Inflammatory macrophage treated with lipopolysaccharide for 4 hours (primary cell): ENCODE measurements at places on chromosomes 6 and 20.
A peak's percentile ranks its signal among the peaks of the same experiment; 100 is the strongest.

DNA sequence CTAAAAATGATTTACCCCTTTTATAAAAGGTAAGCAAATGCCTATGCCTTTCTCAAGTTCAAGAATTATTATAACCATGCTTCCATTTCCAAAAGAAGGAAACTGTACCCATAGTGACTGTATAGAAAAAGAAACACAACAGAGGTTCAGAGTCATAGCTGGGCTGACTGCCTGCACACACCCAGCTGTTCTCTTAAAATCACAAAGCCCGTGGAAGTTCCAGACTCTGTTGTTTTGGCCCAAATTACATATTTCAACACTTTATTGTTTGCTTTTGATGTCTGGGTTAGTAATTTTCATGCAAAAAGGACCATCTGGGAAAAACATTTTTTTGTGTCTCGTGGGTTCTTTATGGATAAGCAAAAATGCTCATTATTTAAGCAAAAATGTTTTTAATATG, 99.2 kb downstream of the LCA5 start:
- DNase-seq, result no peak

DNA sequence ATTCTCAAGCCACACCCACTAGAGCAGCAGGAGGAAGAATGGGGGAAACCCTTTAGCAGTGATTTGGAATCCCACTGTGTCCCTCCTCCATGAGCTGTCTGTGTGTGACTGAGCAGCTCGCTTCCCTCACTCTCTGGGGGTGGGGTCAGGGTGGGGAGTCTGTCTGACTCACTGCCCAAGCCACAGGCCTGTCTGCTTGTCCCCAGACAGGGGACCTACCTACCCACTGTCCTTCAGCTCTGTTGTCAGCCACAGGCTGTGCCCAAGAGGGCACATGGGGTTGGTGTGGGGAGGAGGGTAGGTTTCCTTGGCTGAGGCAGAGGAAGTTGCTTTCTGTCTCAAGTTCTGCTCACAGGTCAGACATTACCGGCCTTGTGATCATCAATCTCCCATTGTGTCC, 127.0 kb downstream of the MAFB start:
- DNase-seq, result peak; percentile 95

DNA sequence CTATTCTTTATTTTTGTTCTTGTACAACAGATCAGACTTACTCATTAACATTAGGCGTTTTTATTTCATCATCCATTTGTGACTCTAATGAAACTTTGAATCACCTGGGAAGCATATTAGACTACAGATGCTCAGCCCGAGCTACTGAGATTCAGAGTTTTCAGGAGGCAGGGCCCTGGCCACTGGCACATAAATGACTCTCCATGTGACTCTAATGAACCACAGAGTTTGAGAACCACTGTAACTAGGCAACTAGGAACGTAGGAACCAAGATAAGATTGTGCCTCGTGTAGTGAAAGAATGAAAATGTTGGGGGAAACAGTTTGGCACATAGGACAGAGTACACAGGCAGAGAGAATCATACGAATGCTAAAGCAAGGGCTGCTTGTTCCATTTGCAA, 405.9 kb upstream of the BTBD3 start:
- DNase-seq, result no peak

DNA sequence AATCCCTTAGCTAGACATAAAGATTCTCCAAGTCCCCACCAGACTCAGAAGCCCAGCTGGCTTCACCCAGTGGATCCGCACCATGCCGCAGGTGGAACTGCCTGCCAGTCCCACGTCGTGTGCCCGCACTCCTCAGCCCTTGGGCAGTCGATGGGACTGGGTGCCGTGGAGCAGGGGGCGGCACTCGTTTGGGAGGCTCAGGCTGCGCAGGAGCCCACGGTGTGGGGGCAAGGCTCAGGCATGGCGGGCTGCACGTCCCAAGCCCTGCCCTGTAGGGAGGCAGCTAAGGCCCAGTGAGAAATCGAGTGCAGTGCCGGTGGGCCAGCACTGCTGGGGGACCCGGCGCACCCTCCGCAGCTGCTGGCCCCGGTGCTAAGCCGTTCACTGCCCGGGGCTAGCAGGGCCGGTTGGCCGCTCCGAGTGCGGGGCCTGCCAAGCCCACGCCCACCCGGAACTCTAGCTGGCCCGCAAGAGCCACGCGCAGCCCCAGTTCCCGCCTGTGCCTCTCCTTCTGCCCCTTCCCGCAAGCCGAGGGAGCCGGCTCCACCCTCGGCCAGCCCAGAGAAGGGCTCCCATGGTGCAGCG, 95.9 kb upstream of the DTNBP1 start:
- no peak for DNase-seq

- no peak for DNase-seq
Measured at GRCh38 chr20:10646886-10647420, 26.8 kb downstream of the JAG1 start.

DNA sequence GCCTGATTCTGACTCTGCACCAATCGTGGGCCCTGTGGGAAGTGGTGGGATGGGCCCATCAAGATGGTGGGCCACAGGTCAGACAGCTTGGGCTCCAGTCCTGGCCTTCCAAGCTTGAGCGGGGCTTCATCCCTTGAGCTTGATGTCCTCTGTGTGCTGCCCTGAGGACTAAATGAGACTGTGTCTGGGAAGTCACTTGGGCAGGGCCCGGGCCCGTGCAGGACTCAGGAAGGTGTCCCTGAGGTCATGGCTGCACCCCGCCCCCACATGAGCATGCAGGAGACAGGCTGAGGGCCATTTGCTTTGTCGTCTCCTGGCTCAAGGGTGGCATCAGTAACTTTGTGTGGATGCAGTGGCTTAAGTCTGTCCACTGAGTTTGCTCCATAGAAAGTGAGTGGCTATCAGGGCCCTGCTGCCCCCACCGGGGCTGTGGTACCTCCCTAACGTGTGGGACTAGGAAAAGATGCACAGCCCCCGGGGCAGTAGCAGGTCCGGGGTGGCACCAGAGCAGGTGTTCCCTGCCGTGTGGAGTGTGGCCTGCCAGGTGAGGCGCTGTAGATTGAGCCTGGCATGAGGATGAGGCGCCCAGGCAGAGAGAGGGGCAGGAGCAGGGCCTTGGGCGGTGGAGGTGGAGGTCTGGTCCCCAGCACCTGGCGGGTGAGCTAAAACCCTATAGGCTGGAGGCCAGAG, 298.6 kb downstream of the TAF4 start:
- DNase-seq, result no peak

- no peak for DNase-seq
Measured at GRCh38 chr20:45340236-45340847, 7.9 kb downstream of the SDC4 start.

DNA sequence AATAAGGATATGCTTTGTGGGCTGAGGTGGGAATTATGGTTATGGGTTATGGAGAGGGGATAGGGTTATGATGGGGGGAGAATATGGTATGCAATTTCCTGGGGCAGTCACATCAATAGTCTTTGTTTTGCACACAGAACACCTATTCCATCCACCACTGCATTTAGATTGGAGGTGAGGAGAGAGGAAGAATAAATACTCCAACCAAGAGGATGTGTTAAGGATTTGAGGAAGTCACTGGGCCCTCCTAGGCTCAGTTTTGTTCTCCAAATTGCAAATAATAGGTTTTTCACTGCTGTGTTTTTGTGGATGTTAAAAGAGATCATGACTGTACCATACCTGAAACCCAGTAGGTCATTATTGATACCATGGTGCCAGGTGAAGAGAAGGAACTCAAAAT, 29.5 kb upstream of the SIRPG start:
- DNase-seq, result no peak

- DNase-seq, result no peak
Measured at GRCh38 chr20:36093025-36093803, 61.3 kb upstream of the EPB41L1 start.

GRCh38 chr20:14412065-14412681, 74.8 kb upstream of the FLRT3 start:
- no peak for DNase-seq

DNA sequence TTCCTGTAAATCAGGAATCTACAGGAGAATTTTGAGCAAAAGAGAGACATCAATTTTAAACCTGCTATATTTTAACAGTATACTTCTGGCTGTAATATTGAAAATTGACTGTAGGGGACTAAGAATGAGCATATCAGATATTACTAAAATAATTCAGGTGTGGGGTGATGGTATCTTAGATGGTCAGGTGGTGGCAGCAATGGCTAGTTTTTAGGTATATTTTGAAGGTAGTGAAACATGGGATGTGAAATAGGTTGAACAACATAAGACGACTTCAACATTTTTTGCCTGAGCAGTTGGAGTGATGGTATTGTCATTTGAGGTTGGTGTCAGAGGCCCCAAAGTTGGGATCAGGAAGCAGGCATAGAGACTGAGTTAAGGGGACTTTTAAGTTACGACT, 32.1 kb downstream of the FAM83B start:
- DNase-seq, result no peak

DNA sequence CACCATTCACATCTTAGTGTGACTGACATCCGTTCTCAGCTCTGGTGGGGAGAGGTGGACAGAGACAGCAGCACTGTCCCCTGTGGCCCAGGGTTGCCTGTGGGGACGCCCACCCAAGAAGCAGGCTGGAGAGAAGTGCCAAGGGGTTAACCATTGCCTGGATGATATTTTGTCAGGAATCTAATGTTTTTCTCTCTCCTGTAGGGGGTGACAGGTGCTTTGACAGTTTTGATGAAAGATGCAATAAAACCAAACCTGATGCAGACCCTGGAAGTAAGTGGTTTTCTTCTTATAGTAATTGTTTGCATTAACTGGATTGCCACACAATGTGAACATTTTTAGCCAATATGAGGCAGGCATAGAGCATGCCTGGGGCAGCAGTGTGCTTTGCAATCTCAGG, 99.3 kb downstream of the MTHFD1L start:
- no peak for DNase-seq

DNA sequence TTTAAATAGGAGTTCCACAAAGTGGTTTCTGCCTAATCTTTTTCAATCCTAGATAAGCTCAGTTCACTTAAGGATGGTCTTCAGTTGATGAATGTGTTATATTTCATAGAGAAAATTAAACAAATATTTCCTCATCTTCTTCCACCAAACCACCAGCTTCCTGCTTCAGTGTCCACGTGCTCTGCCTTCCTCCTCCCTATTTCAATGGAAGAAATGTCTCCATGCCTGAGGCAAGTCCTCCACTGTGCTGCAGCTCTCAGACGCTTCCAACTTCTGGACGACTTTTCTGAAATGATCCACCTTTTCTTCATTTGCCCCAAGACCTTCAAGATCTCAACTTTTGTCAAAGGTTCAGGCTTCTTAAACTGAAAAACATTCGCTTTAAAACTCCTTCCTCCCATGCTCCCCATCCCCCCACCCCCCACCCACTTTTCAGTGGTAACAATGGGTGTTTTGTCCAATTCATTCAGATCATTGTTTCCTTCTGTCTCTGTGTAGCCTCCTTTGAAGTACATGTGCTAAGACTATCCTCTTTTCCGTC, 25.3 kb upstream of the FABP7 start:
- DNase-seq, result peak; percentile 36

DNA sequence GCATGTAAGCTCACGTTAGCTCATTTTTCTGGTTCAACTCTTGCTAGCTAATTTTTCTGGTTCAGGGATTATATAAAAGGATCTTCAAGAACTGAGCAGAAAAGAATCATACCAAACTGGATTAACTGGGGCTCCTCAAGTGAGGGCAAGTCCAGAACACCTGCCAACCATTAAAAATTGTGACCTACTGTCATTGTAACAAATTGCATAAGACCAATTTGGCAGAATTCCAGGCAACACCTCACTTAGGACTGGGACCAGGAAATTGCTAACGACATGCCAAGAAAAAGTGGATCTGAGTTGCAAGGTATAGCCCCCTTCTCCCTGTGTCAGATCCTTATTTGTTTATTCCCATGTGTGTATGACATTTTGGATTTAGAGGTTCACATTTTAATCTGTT, 216.6 kb downstream of the HIVEP2 start:
- DNase-seq, result no peak

- peak; percentile 72 for DNase-seq
Measured at GRCh38 chr6:34273242-34273805, 24.5 kb upstream of the SMIM29 start.

DNA sequence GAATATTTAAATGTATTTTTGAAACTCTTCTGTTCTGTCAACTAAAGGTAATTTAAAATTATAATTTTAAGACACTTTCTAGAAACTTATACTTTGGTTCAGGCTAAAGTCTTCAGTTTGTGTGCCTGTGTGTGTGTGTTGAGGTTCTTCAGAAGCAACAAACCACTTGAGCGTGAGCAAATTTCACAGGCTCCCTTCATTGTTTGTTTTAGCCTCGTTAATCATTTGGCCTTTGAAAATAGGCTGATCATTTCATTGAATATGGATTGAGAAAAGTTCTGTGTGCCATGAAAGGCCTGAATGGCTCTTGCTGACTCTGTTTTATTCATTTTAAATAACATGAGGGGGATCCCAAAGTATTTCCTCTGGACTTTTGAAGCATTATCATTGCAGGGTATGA, 420.1 kb downstream of the CDKAL1 start:
- DNase-seq, result no peak

DNA sequence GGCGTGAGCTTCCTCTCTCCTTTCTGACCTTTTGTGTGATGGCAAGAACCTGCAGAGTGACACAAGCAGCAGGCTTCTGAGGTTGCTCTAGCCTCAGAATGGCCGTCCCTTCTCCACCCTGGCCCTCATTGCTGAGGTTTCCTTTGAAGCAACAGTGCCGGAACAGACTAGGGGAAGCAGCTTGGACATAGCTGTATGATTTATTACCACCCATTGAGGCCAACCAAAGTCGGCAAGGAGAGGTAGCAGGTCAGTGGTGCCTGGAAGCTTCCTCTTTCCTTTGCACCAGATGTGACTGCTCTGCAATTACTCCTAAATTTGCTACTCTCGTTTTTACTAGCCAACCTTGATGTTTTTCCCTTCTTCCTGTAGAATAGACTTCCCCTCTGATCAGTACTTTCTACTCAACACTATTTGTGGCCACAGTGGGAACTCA, 31.4 kb downstream of the PTPN1 start:
- DNase-seq, result no peak

DNA sequence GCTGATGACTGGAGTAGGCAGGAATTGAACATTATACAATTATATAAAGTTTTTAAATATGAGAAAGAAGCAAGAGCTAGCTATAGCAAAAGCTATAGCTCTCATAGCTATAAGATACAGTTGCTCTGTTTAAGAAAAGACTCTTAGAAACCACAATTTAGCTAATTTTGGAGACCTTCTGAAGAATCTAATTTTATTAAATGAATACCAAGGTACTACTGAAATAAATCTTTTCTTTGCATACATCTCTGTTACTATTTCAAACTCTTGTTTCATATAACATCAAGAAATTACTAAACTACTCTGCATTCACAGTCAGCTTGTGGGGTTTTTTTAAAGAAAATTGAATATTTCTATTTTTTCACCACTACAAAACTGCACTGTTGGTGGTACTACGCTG, 568.7 kb upstream of the MARCKS start:
- DNase-seq, result no peak

DNA sequence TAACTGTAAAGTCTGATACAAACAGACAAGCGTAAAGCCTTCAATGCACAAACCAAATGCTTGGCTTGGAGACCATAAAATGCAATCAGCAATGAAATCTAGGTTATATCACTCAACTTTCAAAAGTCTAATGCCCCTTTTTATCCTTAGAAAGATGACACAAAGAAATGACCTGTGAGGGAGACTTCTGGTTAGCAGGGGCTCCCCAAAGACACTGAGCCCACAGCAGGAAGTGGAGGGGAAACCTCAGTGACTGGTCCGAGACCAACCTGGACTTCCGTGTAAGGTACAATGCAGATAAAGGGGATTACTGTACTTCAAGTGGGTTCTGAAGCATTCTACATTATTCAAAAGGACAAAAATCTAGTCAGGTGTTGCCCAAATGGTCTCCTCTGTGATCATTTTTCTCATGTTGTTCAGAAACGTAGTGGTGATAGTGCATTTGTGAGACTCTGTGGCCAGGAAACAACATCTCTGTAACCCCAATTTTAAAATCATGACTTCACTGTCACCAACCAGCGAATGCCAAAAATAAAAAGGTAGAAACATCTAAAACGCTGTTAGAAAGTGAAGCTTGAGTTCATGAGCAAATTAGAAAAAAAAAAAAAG, 88.2 kb downstream of the HIVEP2 start:
- DNase-seq, result no peak
